Naive B cell (primary cell): ENCODE measurements at places on chromosomes 13 and 19. TPM values are rescaled to one million over a fixed set of nuclear protein-coding genes. Genes with fewer than 3 reads are reported as not detected.

ZNF583 gene
- 17.5 TPM for polyA plus RNA-seq

ADGRE3 gene
- polyA plus RNA-seq, result not detected

CCDC70 gene
- polyA plus RNA-seq, result not detected

COMP gene
- polyA plus RNA-seq, result 0.36 TPM

CFD gene
- polyA plus RNA-seq, result 1.8 TPM

ZNF491 gene
- not detected for polyA plus RNA-seq

SLC25A41 gene
- polyA plus RNA-seq, result not detected

JAK3 gene
- 38.5 TPM for polyA plus RNA-seq

APOC4 gene
- polyA plus RNA-seq, result not detected

HRC gene
- not detected for polyA plus RNA-seq

ZGLP1 gene
- polyA plus RNA-seq, result 0.73 TPM

LRRC63 gene
- polyA plus RNA-seq, result not detected

BCL3 gene
- 8.2 TPM for polyA plus RNA-seq

ZNF578 gene
- 7.6 TPM for polyA plus RNA-seq

KLHL1 gene
- not detected for polyA plus RNA-seq

ZNF577 gene
- polyA plus RNA-seq, result 11.0 TPM

WIZ gene
- polyA plus RNA-seq, result 0.48 TPM

MISP3 gene
- polyA plus RNA-seq, result not detected

FAM83E gene
- 0.18 TPM for polyA plus RNA-seq

SHD gene
- polyA plus RNA-seq, result not detected

VSTM1 gene
- not detected for polyA plus RNA-seq

ZSWIM4 gene
- 0.83 TPM for polyA plus RNA-seq

ZNF302 gene
- polyA plus RNA-seq, result 21.1 TPM

DHRS12 gene
- polyA plus RNA-seq, result 26.6 TPM

TRPM4 gene
- 0.45 TPM for polyA plus RNA-seq

PEG3 gene
- not detected for polyA plus RNA-seq

N4BP2L1 gene
- polyA plus RNA-seq, result 77.0 TPM

OR10H1 gene
- polyA plus RNA-seq, result not detected

TRAPPC6A gene
- 160 TPM for polyA plus RNA-seq
